Breast epithelium (tissue), 4 donors: ENCODE measurements at places on chromosomes 5 and 9. TPM values are rescaled to one million over a fixed set of nuclear protein-coding genes. Genes with fewer than 3 reads are reported as not detected.

- no peak for DNase-seq
These were observed 406.7 kb downstream of the MAN2A1 start for GRCh38 chr5:110096419-110096818.

DNA sequence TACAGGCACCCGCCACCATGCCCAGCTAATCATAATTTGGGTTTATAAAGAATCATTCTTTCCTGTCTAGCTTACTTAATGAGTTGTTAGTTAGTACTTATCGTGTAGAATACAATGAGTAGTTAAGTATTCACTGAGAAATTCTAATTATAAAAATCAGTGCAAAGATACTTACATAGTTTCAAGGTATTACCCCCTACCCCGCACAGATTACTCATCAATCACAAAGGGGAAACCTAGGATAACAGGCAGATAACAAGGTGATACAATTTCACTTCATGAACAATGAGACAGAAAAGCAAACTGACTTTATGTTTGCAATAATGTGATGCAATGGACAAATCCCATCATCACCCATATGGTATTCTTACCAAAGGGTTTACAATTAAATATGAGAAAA, 109.6 kb downstream of the FAM174A start:
- no peak for DNase-seq

GRCh38 chr9:128022886-128023285, 42.1 kb upstream of the EEIG1 start:
- no peak for DNase-seq

The PRRC2B gene
- 143 TPM for total RNA-seq

DNA sequence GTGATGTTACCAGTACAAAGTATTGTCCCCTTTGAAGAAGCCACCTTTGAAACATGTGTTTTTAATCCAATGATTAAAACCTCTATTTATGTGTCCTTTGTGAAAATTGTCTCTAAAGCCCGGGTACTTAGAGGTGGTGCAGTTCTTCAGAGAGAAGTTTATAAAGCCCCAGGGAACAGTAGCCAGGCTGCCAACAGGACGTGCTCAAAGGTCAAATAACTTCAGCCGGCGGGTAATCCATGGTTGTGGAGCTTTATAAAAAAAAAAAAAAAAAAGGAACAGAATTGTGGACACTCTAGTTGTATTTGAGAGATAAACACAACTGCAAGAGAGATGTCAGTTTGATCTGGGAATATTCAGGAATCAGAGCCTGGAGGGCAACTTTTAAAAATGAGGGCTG, 57.9 kb upstream of the CTNND2 start:
- DNase-seq, result no peak

DNA sequence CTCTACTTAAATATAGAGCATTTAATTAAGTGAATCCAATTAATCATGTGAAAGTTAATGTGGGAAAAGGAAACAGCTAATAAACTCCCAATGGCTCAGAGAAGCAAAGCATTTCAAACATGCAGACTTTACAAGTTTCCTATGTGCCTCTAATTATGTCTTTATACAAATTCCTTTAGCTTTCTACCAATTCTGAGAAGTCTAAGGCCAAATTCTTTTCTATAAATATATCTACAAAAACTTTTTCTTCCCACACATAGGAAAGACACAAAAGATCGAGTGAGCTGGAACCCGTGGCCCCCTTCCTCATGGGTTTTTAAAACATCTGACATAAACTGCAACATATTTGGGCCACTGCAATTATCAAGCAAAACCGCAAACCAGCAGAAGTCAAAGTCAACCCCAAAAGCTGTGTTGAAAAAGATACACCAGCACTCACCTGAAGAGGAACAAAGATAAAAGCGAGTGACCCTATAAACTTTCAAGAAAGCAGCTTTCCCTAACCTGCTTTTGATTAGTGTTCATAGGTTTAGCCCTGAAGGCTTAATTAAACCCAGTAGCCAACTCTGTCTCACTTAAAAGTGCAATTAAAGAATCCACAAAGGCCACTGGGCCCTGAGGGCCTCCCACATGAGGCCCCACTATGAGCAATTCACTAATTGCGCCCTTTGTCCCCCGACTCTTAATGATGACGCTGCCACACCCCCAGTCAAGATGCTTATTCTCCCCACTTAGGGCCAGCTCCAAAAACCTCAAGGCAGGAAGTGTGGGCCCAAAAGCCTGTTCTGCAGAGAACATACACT, 12.1 kb downstream of the SEMA5A start:
- no peak for DNase-seq

DNA sequence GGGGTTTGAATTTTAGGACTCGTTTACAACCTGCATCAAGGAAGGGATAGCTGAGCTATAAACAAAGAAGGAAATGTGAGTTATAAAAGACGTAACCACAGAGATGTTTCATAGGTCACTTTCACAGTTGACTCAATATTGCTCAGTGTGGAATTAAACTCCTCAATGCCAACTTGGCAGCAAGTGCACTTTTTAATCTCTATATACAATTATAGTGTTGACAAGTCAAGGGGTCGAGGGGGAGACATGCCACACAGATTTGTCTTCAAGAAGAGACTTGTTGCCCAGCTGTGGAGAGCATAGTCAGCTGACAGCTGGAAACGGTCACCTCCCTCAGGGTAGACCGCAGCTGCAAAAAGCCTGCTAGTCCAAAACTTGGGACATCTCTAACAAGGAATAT, 163.4 kb upstream of the DMAC1 start:
- DNase-seq, result no peak

The CDC37L1 gene
- total RNA-seq, result 36.4 TPM
